ENCODE measurements at places on chromosomes 7 and 10. TPM values are rescaled to one million over a fixed set of nuclear protein-coding genes. Genes with fewer than 3 reads are reported as not detected.

IL2RA gene
- total RNA-seq = not detected

DNA sequence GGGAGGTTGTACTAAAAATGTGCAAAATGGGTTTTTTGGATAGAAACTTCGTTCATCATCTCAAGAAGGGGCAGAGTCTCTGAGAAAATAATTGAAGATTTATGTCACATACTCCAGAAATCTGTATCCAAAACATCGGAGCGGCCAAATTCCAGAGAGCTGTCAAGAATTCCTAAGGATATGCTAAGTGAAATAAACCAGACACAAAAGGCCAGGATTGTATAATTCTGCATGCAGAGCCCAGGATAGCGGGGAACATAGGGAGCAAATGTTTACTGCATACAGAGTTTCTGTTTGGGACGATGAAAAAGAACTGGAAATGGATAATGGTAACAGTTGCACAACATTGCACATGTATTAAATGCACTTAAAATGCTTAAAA is 224.2 kb upstream of the AUTS2 start:
- DNase-seq = no peak

- no peak for DNase-seq
Observed at GRCh38 chr10:80421050-80421706, 12.8 kb downstream of the PRXL2A start.

FFAR4 gene
- 1.5 TPM for total RNA-seq

Measured in PC-3 (cell line).